ENCODE measurements at places on chromosomes 12 and 14.

DNA sequence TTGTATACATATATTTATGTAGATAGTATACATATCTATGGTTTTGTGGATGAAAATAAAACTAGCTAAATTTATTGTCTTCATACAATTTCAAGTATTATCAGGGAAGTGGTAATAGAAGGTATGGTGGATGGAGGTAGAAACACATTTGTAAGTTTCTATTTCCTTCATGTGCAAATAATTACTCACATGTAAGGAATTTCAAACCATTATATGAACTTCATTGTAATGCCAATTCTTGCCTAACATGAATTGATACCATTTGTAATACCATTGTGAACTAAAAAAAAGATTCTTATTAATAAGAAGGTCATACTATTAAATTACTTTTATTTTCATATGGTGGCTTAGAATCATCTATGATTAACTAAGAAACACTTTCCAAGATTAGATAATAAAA is 20.1 kb upstream of the PPFIA2 start:
- DNase-seq, result no peak

GRCh38 chr14:96574171-96574632 is 72.0 kb downstream of the PAPOLA start:
- DNase-seq, result no peak

GRCh38 chr12:572532-572899 is 90.7 kb downstream of the NINJ2 start:
- DNase-seq, result no peak

- DNase-seq, result no peak
Observed at GRCh38 chr12:42819846-42820245, 230.3 kb upstream of the PRICKLE1 start.

DNA sequence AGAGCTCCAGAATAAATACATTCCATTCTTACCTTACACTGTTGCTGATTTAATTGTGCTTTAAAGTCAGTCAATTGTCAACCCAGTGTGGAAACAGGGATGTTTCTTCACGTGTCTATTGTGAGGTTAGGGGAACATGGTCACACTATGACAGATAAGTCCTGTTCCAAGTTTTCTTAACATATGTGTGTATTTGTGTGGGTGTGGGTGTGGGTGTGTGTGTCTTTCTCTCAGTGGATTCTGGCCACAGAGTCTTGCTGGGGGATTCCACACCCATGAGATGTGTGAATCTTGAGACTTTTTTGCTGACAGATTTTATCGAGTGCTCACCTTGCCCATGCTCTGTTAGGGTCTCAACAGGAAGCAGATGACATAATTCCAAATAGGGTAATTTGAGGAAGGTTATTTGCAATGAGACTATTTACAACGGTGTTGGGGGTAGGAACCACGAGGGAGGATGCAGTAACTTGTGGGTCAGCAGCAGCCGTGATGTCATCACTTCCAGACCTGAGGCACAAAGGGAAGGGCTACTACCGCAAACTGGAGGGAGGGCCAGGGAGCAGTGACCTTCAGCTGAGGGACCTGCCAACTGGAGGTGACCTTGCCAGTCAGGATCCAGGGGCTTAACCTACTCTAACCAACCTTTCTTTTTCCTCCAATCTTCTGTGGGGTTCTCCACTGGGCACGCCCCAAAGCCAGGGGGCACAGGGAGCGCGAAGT is 1.9 kb upstream of the VRK1 start:
- DNase-seq, result no peak

- DNase-seq, result no peak
Observed at GRCh38 chr12:26030371-26030770, 71.9 kb downstream of the RASSF8 start.

DNA sequence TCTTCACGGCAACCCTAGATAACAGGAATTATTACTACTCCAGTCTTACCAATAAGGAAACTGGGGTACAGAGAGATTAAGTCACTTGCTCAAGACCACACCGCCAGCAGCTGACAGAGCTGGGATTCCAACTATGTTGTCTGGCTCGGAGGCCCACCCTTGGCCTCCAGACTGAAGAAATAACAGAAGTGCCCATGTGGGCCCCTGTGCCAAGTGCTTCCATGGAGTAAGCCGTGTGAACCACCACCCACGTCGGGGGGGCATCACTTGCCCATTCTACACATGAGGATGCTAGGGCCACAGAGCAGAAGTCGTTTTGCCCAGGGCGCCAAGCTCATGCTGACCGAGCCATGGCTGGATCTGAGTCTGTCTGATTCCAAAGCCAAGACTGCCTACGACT is 926 bp upstream of the CMKLR1 start:
- no peak for DNase-seq

- DNase-seq, result no peak
Observed at GRCh38 chr12:107223821-107224220, 130.5 kb upstream of the CRY1 start.

Measured in NCI-H2081 (cell line).